GF-D8 (cell line): ENCODE measurements at places on chromosomes 16 and 17.

DNA sequence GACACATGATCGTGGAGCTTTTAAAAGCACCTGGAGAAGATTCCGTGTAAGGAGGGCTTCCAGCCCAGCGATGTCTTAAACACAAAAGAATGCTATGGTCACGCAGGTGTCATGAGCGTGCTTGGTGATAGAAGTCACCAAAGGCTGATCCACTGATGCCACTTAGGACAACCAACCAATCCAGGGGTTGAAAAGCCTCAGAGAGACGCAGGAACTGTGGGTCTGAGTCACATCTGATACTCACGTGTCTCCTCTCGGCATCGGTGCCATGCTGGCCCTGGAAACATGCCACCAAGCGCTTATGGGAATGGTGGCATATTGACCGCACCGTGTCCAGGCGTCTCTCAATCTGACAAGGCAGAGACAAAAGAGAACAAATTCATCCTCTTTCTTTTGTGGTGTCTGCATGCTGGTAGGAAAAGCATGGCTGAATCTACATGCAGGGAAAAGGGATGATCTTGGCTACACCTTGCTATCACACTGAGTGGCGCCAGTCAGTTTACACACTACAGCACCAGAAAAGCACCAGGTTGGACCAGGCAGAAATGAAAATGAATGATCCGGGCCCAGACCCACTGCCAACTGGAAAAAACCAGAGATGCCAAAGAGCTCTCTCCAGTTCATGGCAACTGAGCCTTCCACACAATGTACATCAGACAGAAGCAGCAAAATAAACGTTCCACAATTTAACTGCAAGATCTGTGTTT is 38.0 kb downstream of the ARHGAP17 start:
- DNase-seq: no peak

DNA sequence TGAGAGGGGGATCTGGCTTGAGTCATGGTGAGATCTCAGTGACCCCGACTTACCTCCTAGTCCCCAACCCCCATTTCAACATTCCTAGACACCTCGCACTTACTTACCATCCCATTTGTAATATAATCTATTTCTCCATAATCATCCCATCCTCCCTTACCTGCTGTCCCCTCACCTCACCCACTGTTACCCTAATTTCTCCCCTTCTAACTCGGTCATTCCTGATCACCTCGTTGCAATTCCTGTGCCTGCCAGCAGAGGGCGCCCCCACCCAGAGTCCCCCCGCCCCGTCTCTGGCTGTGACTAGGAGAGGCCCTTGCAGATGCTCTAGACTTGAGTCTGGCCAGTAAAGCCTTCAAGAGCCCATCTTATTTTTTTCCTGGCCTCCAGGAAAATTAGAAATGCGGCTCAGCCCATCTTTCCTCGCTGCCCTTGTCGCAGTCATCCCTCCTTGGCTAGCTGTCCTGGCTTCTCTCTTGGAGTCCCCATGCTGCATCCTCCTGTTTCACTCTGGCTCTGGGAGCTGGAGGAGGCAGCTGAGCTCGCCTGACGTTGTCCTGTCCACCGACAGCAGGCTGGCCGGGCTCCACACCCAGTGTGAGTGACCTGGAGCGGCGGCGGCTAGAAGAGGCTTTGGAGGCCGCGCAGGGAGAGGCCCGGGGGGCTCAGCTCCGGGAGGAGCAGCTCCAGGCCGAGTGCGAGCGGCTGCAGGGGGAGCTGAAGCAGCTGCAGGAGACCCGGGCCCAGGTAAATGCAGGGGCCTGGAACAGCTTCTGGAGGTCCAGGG is 5.0 kb downstream of the TBKBP1 start:
- no peak for DNase-seq

- DNase-seq: no peak
Measured at GRCh38 chr17:43849116-43849515, 2.1 kb downstream of the CD300LG start.

- no peak for DNase-seq
Measured at GRCh38 chr17:35087731-35088355, 24.3 kb upstream of the RFFL start.

DNA sequence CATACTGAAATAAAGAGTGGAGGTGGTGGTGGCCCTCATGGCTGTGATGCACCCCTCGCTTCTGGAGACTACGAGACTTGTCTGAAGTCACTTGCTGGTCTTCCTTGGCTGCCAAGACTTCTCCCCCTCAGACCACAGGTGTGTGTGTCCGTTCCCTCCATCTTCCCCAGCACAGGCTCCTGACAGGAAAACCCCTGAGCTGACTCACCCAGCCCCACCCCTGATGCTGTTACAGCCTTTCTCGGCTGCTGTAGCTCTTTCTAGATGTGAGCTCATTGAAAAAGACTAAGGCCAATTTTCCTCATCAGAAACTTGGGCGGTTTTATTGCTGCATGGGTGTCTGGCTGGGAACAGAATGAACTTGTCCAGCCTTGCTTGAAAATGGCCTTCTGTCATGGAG is 296.9 kb downstream of the TMEM114 start:
- DNase-seq: no peak

GRCh38 chr16:79444572-79444971 is 156.0 kb downstream of the MAF start:
- DNase-seq: no peak

- no peak for DNase-seq
Measured at GRCh38 chr17:76558198-76559095, 18.6 kb downstream of the PRCD start.

GRCh38 chr17:44006598-44007345 is 2.4 kb downstream of the NAGS start:
- DNase-seq: peak; percentile 83

DNA sequence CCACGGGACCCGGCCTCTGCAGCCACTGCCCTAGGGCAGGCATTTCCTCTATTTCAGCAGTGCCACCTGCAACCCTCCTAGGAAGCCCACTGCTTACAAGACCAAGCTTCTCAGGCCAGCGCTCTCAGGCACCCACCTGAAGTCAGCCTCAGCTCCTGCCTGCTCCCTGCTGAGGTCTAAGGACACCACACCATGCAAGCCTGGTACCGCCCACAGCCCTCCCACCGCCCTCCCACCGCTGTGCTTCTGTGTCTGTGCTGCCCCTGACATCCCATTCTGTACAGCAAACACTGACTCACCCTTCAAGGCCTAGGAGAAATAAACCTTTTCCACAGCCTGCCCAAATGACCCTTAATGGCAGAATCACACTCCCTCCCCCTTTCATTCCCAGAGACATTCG is 6.3 kb downstream of the CLUH start:
- DNase-seq: no peak

GRCh38 chr16:16164243-16164642 is 59.1 kb downstream of the ABCC6 start:
- DNase-seq: no peak

DNA sequence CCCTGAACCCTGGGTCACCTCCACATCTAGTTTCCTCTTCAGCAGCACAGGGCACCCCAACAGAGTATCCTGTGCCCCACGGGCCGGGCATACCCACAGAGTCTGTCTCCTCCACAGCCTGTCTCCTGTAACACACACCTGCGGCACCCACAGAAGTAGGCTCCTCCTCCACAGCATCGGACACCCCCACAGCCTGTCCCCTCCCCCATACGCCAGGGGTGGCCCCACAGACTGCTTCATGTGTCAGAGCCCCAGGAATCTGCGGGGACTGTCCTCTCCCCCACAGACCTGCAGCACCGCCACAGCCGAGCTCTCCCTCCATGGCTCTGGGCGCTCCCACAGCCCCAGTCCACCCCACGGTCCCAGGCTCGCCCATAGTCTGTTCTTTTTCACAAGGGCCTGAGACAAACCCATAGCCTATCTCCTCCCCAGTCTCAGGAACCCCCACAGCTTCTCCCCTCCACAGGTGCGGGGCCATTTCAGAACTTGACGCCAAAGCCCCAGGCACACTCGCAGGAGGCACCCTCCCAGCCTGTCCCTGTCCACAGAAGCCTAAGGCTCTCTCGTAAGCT is 1.4 kb downstream of the KIAA0753 start:
- DNase-seq: no peak

DNA sequence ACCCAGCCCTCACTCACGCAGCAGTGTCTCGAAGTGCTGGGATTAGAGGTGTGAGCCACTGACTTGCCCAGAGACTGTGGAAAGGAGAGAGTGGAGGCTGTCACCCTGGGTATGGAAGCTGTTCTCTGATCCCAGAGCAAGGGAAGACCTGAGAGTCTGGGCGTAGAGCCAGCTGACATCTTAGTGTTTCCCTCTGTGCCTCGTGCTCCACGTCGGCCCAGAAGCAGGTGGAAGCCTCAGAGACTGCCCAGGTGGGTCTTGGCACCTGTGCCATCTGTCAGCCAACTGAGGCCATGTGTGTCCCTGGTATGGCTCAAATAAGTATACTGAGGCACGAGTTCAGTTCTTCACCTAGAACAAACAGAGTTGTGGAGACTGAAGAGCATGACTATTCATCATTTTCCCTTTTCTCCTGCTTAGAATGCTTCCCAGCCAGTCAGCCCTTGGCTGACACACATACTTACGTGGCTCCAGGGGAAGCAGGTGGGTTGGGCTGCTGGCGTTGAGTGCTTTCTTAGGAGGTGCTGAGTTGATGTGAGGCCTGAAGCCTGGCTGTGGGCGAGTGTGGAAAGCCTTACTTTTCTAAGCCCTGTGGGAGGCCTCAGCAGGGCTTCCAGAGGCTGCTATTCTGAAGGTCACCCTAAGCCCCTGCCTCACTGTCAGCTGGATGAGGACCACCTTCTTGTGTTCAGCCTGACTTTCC is 8.1 kb downstream of the CTRL start:
- no peak for DNase-seq

GRCh38 chr17:77832180-77832560 is 126.3 kb upstream of the TNRC6C start:
- no peak for DNase-seq

GRCh38 chr16:77408607-77409006 is 26.2 kb downstream of the ADAMTS18 start:
- DNase-seq: no peak

- DNase-seq: no peak
Measured at GRCh38 chr17:61482467-61482866, 30.2 kb downstream of the TBX4 start.

DNA sequence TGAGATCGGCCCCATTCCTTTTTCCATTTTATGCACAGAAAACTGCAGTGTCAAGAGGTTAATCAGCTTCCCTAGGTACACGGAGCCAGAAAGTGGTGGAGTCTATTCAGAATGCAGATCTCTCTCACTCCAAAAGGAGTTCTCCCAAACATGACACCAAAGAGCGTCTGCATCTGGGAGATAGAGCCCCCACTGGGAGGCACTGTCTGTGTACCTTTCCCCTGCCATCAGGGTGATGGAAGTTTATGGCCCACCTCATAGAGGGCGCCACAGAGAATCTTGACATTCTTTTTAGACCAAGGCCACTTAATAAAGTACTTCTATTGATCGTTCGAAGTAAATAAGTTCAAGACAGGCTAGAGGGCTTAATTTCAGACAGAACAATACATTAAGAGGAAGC is 493.7 kb upstream of the ERCC4 start:
- DNase-seq: no peak

GRCh38 chr16:11618107-11618717 is 31.5 kb upstream of the LITAF start:
- no peak for DNase-seq

DNA sequence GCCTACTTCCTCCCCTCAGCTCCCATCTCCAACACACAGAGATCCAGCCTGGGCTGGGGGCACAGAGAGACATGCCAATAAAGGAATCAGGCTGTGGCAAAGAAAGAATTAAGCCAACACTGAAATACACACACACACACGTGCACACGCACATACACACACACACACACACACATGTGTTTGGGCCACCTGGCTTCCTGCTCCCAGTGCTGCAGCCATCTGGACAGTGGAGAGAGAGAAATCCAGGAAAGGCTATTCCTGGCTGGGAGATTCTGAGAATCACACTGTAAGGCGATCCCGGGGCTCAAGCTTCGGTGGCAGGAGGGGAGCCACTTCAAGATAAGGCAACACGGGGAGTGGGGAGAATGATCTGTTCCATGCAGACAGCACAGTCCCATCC is 72.4 kb downstream of the NOG start:
- no peak for DNase-seq

DNA sequence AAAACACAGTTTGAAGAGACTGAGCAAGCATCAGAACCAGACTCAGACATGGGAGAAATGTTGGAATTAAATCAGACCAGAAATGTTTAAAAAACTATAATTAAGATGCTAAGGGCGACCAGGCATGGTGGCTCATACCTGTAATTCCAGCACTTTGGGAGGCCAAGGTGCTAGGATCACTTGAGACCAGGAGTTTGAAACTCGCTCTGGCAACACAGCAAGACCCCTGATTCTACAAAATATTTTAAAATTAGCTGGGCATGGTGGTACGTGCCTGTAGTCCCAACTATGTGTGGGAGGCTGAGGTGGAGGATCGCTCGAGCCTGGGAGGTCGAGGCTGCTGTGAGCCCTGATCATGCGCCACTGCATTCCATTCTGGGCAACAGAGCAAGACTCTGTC is 160.3 kb downstream of the COPRS start:
- DNase-seq: no peak

DNA sequence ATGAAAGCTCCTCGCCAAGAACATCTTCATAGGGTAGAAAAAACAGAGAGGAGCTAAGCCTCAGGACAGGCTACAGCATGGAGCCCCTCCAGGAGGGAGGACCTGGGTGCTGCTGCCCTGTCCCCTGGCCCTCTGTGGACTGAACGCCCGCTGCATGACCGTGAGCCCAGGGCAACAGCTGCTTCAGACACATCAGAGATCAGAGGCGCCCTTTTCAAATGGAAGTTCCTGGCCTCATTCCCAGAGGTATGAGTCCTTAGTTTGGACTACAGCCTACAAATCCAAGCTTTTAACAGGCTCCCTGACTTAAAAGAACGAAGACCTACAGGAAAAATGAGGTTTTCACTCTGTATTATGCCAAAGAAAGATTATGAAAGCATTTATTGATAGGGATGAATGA is 48.5 kb downstream of the ZNF18 start:
- DNase-seq: no peak

GRCh38 chr16:68128577-68129305 is 43.6 kb downstream of the NFATC3 start:
- no peak for DNase-seq

DNA sequence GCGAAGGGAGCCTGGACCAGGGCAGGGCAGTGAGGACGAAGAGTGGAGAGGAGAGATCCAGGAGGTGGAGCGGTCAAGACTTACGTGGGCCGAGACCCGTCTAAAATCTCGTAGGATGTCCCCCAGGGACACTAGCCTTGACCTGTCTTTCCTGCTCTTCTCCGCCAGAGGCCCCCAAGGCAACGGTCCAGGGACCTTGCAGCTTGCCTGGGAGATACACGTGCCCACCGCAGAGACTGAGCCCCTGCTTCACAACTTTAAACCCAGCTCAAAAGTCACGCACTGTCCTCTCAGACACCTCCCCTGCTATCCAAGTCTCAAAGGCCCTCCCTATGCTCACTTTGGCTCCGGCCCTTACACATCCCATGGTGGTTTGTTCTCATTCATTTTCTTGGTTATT is 9.4 kb downstream of the TIGD7 start:
- DNase-seq: no peak
